ENCODE measurements at places on chromosomes 2 and 18.

- DNase-seq: no peak
These were observed 71.4 kb upstream of the LYPD6B start for GRCh38 chr2:148967056-148967455.

- DNase-seq: no peak
These were observed 350.4 kb downstream of the EN1 start for GRCh38 chr2:118496870-118497611.

DNA sequence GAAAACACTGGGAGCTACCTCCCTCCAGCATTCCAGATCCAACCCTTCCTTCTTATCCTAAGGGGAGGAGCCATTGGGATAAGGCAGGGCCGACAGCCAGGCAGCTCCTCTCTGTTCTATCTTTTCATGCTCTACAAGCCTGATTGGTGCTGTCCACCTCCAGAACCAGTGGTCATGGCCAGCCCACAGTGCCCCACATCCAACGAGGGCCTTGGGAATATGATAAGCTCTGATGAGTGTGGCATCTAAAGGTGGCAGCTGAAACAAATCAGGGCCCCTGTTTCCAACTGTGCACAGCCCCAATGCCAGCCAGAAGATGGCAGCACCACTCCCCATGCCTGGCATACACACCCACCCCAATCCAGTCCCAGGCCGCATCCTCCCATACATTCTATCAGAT, 329.3 kb downstream of the C1D start:
- no peak for DNase-seq

GRCh38 chr2:41420219-41420618, 627.6 kb upstream of the PKDCC start:
- no peak for DNase-seq

- DNase-seq: no peak
These were observed 656 bp downstream of the TBC1D8 start for GRCh38 chr2:101150306-101151145.

DNA sequence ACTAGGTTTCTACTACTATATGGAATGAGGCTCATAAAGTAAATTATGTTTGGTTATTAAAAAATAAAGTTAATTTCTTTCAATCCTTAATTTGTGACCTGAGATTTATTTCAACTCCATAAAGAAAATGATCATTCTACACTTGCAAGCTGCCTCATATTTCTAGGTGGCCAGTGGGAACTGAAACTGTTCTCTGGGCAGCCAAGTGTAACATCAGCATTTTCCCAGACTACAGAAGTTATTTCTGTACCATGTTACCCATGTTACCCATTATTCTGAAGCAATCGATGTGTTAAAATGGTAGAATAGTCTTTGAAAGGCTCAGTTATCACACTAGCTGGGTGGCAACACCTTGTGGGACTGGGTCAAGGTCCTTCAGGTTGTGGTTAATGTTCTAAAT, 139.3 kb upstream of the FBXO11 start:
- no peak for DNase-seq

GRCh38 chr2:192184349-192184748, 10.4 kb downstream of the TMEFF2 start:
- no peak for DNase-seq

- no peak for DNase-seq
These were observed 166.9 kb downstream of the SOCS6 start for GRCh38 chr18:70455731-70456130.

GRCh38 chr18:49062832-49063226, 112.1 kb upstream of the SMAD7 start:
- DNase-seq: no peak

GRCh38 chr2:195610717-195611116, 46.3 kb upstream of the SLC39A10 start:
- DNase-seq: no peak
